ENCODE measurements at places on chromosomes 16 and 17. TPM values are rescaled to one million over a fixed set of nuclear protein-coding genes. Genes with fewer than 3 reads are reported as not detected.

The ODAD4 gene
- total RNA-seq: 0.53 TPM

The MYOCD gene
- 8.4 TPM for total RNA-seq

The CACNA1G gene
- 4.8 TPM for total RNA-seq

The PLSCR3 gene
- 11.8 TPM for total RNA-seq

The CSH2 gene
- 1.4 TPM for total RNA-seq

The MPV17L gene
- total RNA-seq: 2.6 TPM

The KCNH4 gene
- total RNA-seq: 0.17 TPM

The UNC45B gene
- not detected for total RNA-seq

The ABCC3 gene
- 18.1 TPM for total RNA-seq

The GPR142 gene
- not detected for total RNA-seq

The ACLY gene
- total RNA-seq: 157 TPM

The SNAI3 gene
- total RNA-seq: 2.5 TPM

The TMIGD1 gene
- total RNA-seq: 3.3 TPM

The PRPSAP2 gene
- total RNA-seq: 55.7 TPM

The SULT1A4 gene
- 33.3 TPM for total RNA-seq

The CACNG4 gene
- 3.5 TPM for total RNA-seq

The STX1B gene
- total RNA-seq: 0.87 TPM

The TBC1D3E gene
- total RNA-seq: not detected

The CLDN9 gene
- 3.5 TPM for total RNA-seq

The KRTAP9-6 gene
- total RNA-seq: not detected

The GAS2L2 gene
- total RNA-seq: not detected

The MVD gene
- 78.6 TPM for total RNA-seq

The HID1 gene
- total RNA-seq: 15.3 TPM

The GNGT2 gene
- not detected for total RNA-seq

The DNAH9 gene
- total RNA-seq: 3.8 TPM

The SLC12A3 gene
- not detected for total RNA-seq

The NEUROD2 gene
- not detected for total RNA-seq

The CD79B gene
- total RNA-seq: 0.57 TPM

The ARHGDIG gene
- total RNA-seq: 0.48 TPM

The FBXW10 gene
- total RNA-seq: 0.20 TPM

The TRIM72 gene
- 0.04 TPM for total RNA-seq

The PRSS21 gene
- total RNA-seq: not detected

The CTRB1 gene
- total RNA-seq: not detected
